Stimulated activated CD4-positive, alpha-beta T cell treated with anti-CD3 and anti-CD28 coated beads, Interleukin-12 subunit alpha, Interleukin-12 subunit beta, amount 100 ng/mL, for 48 hours (primary cell): ENCODE measurements at places on chromosomes 1 and 21.
A peak's percentile ranks its signal among the peaks of the same experiment; 100 is the strongest.

DNA sequence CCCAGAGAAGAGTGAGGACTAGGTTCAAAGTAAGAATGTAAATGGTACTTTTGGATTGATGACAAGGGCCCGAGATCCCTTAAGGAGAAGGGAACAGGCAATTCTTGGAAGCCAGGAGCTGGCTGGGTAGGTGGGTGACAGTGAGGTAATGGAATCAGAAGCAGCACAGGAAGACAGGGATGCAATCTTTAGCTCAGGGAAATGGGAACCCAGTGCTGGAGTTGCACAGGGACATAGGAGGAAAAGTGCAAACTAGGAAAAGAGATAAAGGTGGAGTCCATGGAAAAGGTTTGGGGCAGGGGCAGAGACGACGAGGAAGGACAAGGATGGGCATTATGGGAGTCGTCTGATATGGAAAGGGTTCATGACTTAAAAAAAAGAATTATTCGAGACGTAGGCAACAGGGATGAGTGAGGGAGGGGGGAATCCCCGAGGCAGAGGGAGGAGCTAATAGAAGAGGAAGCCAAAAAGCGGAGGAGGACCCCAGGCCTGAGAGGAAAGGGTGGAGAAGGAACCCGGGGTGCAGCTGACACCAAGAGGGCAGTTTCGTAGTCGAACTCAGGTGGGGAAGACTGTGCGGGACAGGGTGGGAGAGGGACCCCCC, 495 bp downstream of the PI4KB start:
- DNase-seq, result peak; percentile 34

GRCh38 chr1:31602081-31602480, 15.4 kb upstream of the HCRTR1 start:
- DNase-seq, result no peak

GRCh38 chr21:45071874-45072737, 2.3 kb upstream of the ADARB1 start:
- DNase-seq, result no peak

DNA sequence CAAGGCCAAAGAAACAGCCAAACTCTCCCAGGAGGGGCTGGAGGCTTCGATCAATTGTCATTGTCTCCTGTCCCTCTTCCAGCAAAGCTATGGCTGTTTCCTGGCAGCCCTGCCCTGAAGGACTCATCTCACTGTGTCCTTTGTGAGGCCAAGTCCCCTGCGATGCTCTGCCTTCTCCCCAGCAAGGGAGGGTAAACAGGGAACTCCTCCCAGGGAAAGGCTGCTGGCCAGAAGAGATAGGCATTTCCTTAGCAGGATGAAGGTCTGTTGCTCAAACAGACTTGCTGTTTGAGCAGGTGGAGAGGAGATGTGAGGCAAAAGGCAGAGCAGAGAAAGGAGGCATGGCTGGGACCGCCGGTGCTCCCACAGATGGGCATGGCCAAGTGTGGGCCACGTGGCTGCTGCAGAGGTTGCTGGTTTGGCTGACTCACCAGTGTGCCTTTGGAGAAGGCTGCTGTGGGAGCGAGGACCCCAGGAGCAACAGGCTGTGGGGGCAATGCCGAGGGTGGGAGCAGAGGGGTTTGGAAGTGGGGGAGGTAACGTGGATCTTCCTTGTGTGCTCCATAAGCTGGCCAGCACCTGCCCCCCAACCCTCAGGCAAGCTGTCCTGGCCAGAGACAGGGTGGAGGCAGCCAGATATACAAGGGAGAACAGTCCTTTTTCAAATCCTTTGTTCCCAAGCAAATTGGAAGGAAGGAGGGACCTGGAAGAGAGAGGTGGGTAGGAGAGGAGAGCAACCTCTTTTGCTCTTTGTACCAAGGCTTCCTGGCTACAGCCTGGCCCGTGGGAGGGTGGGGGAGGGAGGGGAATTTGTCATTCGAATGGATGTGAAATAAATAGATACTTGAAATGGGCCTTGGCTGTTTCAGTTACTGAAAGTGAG, 449.8 kb downstream of the SIPA1L2 start:
- DNase-seq, result no peak

DNA sequence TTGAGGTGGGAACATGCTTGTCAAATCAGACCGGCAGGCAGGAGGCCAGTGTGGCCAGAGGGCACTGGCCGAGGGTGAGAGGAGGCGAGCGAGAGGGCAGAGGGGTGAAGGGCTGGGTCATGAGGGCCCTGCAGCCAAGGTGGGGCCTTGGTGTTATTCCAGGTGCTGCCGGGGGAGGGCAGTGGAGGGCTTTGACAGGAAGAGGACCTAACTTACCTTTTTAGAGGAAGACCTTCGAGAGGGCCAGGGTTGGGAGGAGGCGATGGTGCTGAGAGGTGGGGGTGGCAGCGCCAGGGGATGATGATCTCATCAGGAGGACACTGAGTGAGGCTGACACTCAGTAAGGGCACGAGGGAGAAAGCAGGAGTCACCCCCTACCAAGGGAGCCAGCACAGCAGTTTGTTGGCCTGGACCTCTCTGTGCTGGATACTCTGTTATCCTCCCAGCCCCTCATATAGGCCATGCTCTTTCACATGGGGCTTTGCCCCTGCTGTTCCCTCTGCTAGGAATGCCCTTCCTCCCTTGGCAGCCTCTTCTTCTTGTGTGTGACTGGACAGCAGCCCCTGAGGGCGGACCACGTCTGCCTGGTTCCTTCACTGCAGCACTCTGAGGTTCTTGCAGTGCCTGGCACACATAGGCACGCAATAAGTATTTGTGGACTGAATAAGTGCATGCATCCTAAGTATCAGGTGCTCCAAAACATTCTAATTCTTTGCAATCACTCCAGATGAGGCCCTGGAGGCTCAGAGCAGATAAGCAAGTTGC, 7.5 kb upstream of the TTC22 start:
- DNase-seq, result no peak

DNA sequence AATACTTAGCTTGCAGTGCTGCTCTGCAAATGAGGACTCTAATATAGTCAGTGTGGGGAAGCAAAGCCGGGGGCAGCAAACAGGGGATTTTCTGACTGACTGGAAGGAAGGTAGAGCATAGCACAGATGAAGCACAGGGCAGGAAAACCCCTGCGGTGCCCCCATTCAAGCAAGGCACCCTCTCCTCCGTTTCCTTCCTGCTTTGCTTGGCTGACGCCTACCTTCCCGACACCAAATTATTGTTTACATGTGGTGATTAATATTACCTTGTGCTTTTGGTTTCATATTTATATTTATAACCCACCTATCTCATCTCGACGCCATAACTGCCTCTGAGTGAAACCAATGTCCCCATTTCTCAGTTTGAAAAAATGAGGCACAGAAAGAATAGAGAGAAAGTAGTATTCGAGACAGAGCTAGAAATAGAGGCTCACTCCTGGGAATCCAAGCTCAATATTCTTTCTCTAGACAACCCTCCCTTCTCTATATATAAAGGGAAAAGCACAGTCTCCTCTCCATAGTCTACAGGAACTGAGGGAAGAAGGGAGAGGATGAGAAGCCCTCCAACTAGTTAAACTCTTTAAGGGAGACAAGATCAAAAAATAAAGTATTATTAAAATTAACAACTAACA, 41.3 kb downstream of the PIK3C2B start:
- DNase-seq, result peak; percentile 37

DNA sequence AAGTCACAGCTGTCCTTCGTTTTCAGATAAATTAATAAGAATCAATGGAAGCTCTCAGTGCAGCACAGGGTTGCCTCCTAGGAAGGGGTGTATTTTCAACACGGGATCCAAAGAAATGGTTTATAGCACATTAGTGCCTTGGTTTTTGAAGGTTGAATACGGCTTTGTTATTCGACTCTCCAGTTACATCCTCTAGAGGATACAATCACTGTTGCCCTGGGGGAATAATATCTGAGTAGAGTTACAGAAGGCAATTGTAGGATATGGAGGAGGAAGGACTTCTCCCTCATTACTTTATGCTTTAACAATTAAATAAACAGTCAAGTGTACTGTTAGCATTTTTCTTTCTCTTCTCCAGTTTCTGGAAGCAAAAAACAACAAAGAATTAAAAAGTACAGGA, 14.3 kb upstream of the ZNF326 start:
- no peak for DNase-seq

- DNase-seq, result no peak
Measured at GRCh38 chr1:153360592-153361479, 3.2 kb downstream of the S100A9 start.
